ENCODE measurements at places on chromosomes 6 and 20.

DNA sequence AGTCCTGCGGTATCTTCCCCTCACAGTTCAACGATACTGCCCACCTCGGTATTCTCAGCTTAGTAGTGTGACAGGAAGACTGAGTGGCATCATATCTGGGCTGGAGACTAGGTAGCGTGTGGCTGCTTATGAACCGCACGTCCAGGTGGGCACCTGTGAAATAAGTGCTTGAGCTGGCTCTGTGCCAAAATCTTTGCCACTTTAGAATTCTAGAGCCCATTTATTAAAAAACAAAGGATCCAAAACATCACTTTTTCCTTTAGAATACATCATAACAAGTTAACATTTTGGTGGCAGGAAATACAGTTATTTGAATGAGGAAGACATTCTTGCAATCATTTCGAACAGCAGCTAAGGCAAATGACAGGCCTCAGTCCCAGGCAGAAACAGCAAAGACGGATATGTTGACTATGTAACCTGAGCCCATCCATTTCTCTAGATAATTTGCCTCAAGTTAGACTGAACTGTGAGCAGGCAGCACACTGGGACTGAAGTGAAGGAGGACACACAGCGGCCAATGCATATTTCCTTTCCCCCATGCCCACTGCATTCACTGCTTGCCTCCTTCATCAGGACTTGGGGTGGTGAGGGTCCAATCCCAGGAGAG is 136.6 kb downstream of the GMDS start:
- DNase-seq: no peak

GRCh38 chr6:38319256-38320212 is 320.2 kb downstream of the BTBD9 start:
- DNase-seq: no peak

DNA sequence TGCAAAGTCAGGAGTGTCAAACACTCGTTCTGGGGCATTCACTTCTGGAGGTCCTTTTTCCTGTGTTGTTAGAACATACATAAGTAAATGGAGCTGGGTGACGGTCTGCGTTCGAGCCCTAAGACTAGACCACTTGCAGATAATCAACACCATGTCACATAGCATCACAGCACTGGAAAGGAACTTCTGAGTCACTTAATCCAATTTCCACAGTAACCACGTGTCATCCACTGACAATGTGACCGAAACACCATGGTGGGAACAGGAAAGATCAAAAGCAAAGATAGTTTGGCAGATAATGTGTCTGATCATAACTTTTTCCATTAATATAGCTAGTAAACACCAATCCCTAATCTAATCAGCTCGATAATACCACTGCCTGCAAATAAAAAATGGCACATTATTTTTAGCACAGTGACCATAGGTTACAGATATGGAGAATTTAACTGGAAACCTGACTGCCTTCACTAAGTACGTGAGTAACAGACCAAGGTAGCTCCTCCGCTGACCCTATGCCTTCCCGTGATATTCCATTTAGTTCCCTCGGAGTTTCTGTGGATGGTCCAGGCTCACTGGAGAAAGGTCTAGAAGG is 34.8 kb downstream of the WRNIP1 start:
- DNase-seq: no peak

DNA sequence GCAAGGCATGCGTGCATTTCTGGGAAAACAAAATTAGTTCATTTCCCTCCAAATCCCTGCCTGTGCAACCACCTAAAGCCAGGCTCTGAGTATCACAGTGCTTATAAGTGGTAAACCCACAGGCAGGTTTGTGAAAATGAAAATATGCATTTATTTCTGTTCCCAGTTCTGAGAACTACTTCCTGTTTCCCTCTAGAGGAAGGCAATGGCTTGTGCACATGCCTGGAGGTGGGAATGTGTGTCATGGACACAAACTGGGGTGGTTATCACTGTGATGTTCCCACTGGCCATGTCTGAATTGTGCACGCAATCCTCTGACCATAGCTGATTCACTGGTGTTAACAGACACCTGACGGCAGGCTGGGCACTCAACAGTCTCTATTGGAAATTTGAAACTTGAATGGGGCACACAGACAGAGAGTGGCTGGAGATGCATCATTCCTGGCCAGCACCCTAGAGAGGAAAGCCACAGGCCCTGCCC is 26.3 kb downstream of the FAM110A start:
- DNase-seq: no peak

GRCh38 chr6:56714982-56715456 is 72.3 kb upstream of the DST start:
- peak; percentile 91 for DNase-seq

- DNase-seq: no peak
Measured at GRCh38 chr20:32440069-32440757, 82.1 kb downstream of the ASXL1 start.

DNA sequence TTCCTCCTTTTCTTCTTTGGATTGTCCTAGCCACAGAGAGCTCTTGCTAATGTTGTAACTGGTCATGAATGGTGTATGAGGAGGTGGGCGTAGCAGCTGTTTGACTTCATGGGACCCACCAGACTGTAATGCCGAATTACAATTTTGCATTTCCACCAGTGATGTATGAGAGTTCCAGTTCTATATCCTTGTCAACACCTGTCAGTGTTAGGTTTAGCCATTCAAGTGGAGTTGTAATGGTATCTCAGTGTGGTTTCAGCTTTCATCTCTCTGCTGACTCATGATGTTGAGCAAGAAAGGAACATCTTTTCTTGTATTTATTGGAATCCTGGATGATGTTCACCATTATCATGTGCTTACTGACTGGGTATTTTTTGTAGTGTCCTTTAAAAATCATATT is 5.1 kb downstream of the IGF2R start:
- DNase-seq: no peak

- no peak for DNase-seq
Measured at GRCh38 chr6:170294298-170294730, 3.4 kb upstream of the DLL1 start.

GRCh38 chr6:1057490-1058135 is 254.3 kb upstream of the FOXQ1 start:
- DNase-seq: no peak

- no peak for DNase-seq
Measured at GRCh38 chr20:50876063-50876685, 55.1 kb downstream of the ADNP start.

GRCh38 chr6:90574610-90575009 is 12.3 kb downstream of the MAP3K7 start:
- no peak for DNase-seq

DNA sequence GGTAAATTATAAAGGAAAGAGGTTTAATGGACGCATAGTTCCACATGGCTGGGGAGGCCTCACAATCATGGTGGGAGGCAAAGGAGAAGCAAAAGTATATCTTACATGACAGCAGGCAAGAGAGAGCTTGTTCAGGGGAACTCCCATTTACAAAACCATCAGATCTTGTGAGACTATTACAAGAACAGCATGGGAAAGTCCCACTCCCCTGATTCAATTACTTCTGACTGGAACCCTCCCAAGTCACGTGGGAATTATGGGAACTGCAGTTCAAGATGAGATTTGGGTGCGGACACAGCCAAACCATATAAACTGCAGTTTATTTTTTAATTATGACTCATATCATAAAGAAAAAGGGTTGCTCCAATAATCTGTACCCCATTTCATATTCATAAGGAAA is 22.3 kb upstream of the HLA-DQA2 start:
- DNase-seq: no peak

Measured in COLO829 (cell line).